ENCODE measurements at places on chromosomes 6 and 20.

- no peak for DNase-seq
These were observed 1368.8 kb upstream of the ADGRB3 start for GRCh38 chr6:67265996-67266921.

- no peak for DNase-seq
These were observed 33.9 kb upstream of the TXLNB start for GRCh38 chr6:139325686-139326085.

GRCh38 chr6:118100717-118101116 lies 193.7 kb downstream of the SLC35F1 start:
- no peak for DNase-seq

GRCh38 chr20:19937651-19938420 lies 79.3 kb upstream of the NAA20 start:
- DNase-seq: peak; percentile 67

- DNase-seq: no peak
These were observed 1.7 kb upstream of the EIF6 start for GRCh38 chr20:35286077-35286898.

DNA sequence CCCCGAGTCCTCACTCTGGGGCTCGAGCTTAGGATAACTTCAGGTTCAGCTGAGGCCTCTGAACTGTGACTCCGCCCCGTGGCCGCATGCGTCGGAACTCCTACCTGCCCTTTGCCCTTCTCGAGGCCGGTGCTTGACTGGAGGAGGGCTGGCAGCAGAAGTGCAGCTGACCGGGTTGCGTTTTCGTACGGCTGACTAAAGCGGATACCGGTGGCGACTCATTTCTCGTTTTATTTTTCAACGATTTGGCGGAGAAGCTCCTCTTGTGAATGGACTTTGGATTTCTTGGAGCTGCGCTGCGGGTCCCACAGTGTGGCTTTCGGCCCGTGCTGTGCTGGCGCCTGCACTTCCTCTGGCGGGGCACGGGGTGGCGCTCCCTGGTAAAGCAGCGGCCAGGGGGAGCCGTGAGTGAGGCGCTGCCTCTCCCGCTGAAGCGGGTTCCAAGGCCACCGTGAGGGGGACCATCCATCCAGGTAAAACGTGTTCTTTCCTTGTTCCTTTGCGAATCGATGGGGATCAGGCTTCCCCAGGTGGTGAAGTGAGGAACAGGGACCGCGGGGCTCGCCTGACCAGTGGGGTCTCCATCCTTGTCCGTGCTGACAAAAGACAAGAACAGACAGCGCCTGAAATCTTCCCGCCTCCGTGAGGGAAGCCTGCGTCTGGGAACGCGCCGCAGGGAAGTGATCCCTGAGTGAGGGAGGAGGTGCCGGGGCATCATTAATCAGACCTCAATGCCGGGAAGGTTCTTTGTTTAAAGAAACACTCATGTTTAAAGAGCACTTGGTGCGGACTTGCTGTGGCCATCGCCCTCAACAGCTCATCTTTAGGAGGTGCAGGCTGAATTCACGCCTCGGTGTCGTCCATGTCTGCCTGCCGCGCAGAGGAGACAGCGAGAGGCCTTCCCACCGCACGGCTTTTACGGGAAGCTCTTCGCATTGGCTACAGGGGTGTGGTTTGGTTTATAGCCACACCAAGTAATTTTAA lies 38.8 kb downstream of the ERMARD start:
- peak; percentile 80 for DNase-seq

- no peak for DNase-seq
These were observed 132.7 kb upstream of the TCF21 start for GRCh38 chr6:133756078-133756695.

DNA sequence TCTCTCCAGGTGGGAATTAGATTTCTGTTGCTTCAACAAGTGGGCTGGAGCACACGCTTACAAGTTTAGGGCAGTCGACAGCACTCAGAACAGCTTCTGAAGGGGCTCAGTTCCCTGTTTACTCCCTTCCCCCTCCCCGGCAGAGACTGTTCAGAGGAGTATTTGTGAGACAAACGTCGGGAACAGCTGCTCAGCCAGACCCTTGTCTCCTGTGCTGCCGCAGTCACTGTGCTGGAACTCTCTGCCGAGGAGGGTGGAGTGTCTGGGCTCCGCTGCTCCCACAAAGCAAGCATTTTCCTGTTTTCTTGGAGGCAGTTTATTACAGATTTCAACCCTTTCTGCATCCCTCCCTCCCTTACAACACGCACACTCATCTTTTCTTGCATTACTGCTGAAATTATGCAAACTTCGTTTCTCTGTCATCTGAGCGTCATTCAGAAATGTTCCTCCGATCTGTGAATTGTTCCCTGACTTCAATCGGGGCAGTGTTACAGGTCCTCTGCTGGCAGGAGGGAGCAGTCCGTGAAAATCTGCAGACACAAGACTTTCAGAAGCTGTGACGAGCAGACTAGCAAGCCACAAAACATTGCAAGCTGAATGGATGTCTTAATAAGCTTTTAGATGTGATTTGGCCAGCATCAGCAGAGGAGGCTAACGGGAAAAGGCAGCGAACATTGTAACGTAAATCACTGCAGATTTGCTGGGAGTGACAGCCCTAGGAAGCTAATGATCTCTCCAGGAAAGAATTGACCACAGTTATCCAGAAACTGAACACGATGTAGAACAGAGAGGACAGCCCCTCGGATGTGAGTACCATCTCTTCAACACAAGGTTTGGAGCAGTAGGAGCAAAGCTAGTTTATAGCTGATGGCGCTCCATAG lies 76.2 kb downstream of the LYRM2 start:
- DNase-seq: no peak

DNA sequence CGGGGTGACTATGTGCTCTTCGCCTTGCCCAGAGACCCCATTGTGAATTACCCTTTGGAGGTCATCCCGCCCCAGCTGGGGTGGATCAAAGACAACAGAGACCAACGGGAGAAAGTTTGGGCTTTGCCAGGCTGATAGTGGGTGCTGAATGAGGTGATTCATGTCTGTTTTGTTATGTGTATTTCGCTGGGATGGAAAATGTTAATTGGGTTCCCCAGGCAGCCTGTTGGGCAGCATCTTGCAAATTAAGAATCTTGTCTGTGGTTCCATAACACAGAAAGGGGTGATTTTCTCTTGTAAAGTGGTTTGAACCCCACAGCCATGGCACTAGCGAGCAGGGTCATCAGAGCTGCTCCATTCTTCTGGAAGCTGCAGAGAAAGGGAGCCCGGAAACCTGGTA lies 63.1 kb upstream of the UNC93A start:
- no peak for DNase-seq

GRCh38 chr6:3081960-3082359 lies 13.7 kb downstream of the RIPK1 start:
- DNase-seq: no peak

DNA sequence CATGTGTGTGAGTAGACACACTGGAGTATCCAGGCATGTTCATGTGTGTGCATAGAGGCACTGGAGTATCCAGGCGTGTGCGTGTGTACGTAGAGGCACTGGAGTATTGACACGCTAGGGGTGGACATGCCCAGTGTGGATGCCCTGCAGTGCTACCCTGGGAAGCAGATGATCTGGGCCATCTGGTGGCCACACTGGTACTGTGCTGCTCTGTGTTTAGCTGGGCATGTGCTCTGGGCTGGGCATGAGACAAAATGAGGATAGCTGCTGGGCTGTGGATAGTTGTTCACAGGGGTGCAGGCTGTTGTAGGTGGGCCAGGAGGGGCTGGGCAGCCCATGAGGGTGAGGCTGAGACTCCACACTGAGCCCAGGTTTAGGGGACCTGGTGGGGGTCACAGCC lies 24.0 kb upstream of the NPBWR2 start:
- DNase-seq: peak; percentile 31

GRCh38 chr6:31952140-31952805 lies 6.4 kb downstream of the CFB start:
- DNase-seq: peak; percentile 60

DNA sequence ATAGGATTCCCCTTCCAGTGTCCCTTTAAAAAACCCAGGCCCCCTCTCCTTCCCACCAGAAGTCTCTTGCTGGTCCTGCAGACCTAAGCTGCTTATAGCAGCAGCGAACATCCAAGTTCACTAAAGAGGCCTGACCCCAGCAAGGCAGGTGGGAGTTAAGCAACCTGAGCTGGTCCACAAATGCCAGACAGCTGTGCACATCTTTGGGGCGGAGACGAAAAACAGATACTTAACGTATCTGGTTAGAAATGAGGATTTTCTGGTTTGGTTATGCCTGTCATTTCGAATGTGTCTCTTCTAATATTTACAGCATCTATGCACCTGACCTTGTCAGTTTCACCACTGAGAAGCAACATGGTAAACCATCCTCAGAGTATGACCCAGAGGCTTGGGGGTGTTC lies 87.8 kb downstream of the SLC2A10 start:
- DNase-seq: no peak

- no peak for DNase-seq
These were observed 44.5 kb upstream of the GJE1 start for GRCh38 chr6:142087950-142088857.

DNA sequence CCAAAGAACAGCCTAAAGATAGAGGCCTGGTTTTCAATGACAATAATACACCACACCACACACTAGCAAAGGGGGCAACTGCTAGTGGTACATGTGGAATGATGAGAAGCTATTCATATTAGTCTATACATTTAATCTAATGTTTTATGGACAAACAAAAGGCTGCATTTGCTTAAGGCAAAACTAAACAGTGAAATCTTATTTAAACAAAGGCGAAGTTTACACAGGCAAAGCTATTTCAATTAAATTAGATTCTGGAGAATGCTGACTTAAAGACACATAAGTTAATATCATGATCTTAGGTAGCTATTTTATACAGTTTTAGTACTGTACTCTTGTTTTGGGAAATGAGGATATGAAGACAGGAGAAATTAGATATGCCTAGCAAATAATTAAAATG lies 53.9 kb upstream of the SIM1 start:
- no peak for DNase-seq

- DNase-seq: no peak
These were observed 37.9 kb upstream of the IRAK1BP1 start for GRCh38 chr6:78829407-78829806.
